ENCODE measurements at places on chromosomes 7 and 10.

- DNase-seq: no peak
Observed at GRCh38 chr10:94402843-94403379, 570 bp downstream of the TBC1D12 start.

- DNase-seq: no peak
Observed at GRCh38 chr10:83545901-83546391, 593.4 kb upstream of the GHITM start.

DNA sequence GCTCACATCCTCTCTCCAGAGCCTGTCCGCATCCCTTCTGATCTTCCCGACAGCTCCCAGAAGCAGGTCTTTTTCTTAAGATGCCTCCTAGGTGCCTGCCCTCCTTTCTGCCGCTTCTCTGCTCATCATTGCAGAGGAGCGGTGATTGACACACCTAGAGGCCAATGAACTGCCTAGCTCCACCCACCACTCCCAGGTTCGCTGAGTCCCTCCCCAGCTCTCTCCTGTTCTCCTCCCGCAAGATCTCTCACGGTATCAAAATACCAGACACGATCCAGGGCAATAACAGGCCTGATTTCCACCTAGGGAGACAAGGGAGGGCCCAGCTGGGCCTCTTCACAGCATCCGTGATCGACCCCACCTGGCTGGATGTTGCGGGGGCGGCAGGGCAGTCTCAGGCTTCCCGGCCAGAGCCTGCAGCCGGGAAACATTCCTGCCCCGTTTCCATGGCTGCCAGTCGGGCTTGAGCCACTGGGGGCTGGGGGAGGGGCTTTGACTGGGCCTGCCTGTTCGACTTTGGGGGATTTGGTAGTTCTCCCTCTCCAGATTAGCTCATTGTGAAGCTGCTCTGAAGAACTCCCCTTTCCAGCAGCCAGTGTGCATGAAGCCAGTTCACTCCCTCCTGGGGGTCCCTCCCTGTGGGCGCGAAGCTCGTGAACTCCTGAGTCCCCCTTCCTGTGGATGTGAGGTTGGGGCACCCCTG, 373.5 kb downstream of the RPS24 start:
- peak; percentile 78 for DNase-seq

- no peak for DNase-seq
Observed at GRCh38 chr7:127290116-127290655, 37.4 kb upstream of the GRM8 start.

- DNase-seq: no peak
Observed at GRCh38 chr7:14834456-14834855, 68.1 kb downstream of the DGKB start.

DNA sequence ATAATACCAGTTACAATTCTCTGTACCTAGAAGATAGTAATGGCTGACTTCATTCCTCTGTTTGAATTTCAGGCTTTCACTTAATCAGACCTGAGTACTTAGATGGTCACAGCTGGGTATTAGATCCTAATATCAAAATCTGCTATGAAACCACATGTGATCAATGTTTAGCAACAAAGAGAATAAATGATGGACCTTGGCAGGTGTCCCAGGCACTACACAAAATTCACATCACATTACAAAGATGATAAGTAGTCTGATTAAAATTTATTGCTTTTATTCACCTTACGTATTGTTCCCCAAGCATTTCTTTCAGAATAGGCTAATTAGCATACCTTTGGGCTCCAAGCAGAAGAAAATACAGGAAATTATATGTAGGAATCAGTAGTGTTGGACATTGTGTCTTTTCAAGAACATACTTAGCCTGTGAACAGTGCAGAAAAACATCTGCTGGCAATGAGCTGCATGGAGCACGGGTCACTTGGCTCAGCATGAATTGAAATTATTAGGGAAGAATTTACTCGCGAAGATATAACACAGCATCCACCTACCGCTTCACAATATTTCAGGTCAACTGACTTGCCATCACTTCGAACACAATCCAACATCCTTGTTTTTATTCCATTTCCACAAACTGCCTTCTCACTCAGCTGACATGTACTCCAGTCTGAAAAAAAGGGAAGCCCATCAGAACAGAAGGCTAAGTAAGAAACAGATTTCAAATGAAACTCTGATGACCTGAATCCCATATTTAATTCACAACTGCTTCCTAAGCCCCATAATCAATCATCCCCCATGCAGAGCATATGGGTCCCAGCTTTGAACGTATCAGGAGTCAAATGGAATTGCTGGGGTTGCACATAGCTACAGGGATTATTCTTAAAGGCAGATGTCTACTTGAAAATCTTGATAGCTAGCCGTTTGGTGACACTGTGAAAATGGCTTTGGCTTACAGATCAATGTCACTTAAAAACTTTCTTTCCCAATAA, 421.0 kb downstream of the THSD7A start:
- DNase-seq: no peak

DNA sequence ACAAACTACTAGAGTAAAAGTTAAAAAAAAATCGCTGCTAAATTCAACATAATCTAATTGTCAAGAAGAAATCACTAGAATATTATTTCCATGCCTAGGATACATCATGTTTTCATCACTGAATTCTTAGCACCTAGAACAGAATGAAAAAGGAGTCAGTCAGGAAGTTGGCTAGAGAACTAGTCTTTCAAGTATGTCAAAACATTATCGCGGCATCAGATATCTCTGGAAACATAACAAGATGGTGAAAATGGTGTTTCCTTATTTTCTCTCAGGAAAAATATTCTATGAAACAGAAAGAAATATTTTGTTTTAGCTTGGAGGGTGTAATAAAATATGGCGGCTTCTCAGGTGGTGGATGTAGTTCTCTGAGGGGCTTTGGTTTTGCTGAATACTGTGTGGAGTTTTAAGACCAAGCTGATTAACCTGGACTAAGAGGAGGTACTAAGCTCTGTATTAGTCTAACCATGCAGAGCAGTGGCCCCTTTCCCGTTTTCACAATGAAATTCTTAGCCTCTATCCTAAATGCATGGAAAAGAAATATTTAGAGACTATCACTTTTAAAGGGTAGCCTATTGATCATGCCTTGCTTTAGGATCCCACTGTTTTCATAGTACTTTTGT, 205.6 kb downstream of the MDFIC start:
- no peak for DNase-seq

- DNase-seq: peak; percentile 12
Observed at GRCh38 chr10:5555881-5556280, 31.1 kb downstream of the CALML3 start.

DNA sequence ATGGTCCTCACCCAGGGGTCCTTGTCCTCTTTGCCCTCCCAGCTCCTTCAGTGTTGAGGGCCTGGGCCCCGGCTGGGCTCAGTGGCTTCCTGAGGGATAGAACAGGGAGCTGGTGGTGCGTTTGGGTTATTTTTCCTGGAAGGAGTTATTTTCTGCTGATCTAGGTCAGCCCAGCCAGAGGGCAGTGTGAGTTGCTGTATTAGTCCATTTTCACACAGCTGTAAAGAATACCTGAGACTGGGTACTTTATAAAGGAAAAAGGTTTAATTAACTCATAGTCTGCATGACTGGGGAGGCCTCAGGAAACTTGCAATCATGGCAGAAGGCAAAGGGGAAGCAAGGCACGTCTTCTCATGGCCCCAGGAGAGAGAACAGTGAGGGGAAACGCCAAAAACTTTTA, 122.4 kb upstream of the PCBD1 start:
- no peak for DNase-seq

- DNase-seq: no peak
Observed at GRCh38 chr10:86659161-86659691, 4.9 kb downstream of the OPN4 start.

DNA sequence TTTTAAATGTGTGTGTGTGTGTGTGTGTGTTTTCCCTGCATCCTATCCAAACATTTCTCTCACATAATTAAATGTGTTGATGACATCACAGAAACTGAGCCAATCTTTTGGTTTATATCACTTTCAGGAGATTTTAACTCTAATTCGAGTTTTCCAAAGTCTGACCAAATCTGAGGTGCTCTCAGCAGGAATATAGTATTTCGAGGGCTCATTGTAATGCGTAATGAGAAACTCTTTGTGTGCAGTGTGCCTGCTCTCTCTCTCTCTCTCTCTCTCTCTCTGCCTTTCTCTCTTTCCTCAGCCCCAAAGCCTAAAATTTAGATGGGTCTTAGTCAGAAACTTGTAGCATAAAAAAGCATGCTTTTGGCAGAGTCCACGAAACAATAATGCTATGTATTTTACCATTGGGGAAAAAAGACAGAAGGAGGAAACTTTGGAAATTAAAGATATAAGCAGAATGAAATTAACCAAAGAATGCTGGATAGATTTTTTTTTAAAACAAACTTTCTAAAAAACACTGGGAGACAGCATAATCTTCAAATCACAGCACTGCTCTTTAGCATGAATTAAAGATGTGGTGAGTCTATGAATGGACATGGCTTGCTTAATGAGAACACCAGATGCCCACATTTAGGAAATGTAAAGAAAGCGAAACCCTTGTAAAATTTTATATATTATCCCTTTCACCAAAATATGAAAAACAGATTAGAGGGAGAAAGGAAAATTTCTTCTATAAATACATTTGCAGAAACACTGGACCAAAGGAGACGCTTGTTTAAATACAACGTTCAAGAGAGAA, 206.8 kb upstream of the HABP2 start:
- no peak for DNase-seq

- no peak for DNase-seq
Observed at GRCh38 chr10:235915-236314, 100.7 kb downstream of the ZMYND11 start.

GRCh38 chr7:141456298-141456697, 94.9 kb upstream of the AGK start:
- no peak for DNase-seq

GRCh38 chr10:43340619-43341018, 30.8 kb upstream of the FXYD4 start:
- DNase-seq: no peak

DNA sequence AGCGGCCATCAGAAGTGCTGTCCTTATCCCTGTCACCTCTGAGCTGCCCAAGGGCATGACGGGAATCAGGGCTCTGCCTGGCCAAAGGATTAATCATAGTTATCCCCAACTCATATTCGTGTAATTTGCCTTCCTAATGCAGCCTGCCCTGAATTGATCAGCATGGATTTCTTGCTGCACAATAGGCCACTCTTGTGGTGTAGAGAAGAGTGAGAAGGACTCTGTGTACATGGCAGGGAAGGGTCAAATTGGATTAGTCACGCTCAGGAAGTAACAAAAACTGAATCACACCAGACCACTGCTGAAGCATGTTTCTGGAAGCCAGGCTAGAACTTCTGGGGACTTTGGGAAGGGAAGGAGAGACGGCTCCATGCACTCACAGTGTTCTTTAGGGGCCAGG, 227.0 kb downstream of the BUB3 start:
- DNase-seq: no peak

GRCh38 chr10:5449823-5450222, 37.5 kb downstream of the NET1 start:
- DNase-seq: no peak

GRCh38 chr10:1301143-1301542, 245.0 kb downstream of the WDR37 start:
- DNase-seq: no peak

DNA sequence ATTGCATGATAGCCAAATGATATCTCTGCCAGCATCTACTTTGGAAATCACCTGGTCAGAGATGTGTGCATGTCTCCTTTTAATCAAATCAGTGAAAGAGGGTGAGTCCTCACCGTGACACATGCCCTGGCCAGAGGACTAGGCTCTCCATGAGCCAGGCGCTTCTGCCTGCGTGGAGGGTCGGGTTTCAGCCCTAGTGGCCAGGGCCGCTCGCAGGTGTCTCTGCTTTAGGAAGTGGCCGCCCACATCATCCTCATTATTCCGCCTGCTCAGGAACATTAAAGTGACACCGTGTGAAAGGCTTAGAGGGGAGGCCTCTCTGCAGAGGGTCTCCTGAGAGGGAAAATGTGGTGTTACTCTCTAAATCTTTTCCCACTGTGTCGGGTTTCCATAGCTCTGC, 173.6 kb upstream of the PRKCQ start:
- DNase-seq: no peak

DNA sequence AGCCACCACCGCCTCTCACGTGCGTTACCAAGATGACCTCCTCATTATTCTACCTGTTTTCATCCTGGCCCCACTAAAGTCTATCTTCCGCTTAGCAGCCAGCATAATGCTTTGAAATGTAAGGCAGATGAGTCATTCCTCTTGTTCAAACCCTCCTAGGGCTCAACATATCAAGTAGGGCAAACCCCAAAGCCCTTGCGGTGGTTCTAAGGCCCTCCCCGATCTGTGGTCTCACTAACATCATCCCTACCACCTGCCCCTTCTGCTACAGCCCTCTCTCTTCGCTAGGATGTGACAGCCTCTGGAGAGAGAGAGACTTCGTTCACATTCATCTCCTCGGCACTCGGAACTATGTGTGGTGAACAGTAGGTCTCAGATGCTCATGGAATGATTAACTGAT, 94.8 kb downstream of the SVIL start:
- no peak for DNase-seq

DNA sequence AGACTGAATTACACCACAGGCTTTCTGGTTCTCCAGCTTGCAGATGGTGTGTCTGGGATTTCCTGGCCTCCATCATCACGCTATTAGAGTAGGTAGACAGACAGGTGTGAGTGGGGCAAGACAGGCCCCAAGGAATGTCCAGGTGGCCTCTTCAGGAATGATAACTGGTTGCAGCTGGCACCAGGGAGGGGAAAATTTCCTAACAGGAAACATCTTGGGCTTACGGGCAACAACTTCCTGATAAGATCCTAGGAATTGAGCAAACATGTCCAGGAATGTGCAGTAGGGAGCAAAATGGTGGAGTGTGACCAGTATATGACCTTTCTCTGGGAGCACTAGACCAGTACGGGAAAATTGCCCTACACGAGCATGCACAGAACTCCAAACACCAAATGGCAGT, 11.3 kb downstream of the XRCC2 start:
- no peak for DNase-seq

DNA sequence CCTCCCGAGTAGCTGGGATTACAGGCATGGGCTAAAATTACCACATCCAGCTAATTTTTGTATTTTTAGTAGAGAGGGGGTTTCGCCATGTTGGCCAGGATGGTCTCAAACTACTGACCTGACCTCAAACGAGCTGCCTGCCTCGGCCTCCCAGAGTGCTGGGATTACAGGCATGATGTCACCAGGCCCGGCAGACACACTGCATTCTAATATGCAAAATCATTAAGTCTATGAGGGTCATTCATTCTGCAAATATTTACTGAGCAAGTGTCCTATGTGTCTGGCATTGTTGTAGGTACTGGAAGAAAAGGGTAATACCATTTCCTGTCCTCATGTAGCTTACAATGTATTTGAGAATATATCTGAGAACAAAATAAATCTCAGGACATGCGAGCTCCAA, 2.7 kb downstream of the PUS7 start:
- DNase-seq: no peak

DNA sequence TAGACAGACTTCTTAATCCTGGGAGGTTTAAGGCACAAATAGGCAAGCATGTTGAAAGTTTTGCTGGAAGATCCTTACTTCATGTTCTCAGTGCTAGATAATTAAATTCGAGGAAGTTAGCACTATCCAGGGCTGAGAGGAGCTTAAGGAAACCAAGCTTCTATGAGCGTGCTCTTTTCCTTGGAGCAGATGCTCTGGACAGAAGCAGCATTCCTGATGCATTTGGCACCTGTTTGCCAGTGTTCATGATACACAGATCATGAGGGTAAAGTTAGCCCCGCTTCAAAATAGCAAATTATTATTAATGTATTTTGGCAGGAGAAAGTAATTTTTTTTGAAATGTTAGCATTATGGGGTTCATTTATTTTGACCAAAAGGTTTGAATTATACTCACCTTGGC, 9.4 kb downstream of the HDAC9 start:
- no peak for DNase-seq

- DNase-seq: no peak
Observed at GRCh38 chr10:110818311-110819256, 53.1 kb upstream of the PDCD4 start.
